Stimulated activated CD4-positive, alpha-beta T cell treated with anti-CD3 and anti-CD28 coated beads, Interleukin-15, amount 100 ng/mL, for 1 hour (primary cell): ENCODE measurements at places on chromosomes 1 and 21.

DNA sequence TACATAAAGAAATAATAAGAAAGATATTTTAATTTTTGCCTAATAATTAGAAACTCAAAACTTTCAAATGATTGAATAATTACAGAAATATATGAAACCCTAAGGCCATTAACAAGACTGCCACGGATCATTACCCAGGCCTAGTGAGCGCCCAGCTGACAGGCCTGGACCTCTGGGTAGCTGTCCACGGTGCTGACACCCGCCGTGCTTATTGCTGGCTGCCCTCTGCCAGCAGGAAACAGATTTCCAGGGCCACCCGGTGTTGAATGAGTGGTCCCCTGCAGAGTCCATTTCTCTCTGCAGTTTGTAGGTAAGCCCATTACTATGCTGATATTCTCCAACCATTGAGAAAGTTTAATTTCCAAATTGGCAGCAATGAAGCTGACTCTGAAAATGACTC, 254.4 kb upstream of the GJB5 start:
- no peak for DNase-seq

GRCh38 chr21:36470294-36470693, 9.6 kb downstream of the CLDN14 start:
- no peak for DNase-seq

GRCh38 chr21:28482657-28483056, 510.0 kb downstream of the LTN1 start:
- DNase-seq = no peak

GRCh38 chr21:32371913-32372314, 20.9 kb downstream of the URB1 start:
- DNase-seq = no peak

- no peak for DNase-seq
These were observed 47.1 kb downstream of the C8A start for GRCh38 chr1:56901716-56902115.

GRCh38 chr1:184176058-184176457, 124.5 kb downstream of the TSEN15 start:
- DNase-seq = no peak

DNA sequence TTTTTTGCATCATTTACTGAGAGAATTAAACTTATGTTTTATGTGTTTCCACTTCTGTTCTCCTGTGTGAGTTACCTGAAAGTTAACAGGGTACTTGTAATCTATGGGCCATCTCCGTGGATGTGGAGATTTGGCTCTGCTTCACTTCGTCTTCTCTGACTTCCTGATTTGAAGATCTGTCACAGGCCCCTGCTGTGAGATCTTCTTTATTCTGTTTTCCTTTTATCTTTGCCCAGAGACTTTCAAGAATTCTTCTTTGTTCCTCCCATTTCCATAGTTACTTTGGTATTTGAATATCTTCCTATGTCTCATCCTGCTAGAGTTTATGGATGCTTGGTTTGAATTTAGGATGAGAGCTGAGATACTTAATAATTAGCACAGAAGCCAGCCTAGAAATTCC, 35.4 kb upstream of the PKN2 start:
- DNase-seq = no peak

DNA sequence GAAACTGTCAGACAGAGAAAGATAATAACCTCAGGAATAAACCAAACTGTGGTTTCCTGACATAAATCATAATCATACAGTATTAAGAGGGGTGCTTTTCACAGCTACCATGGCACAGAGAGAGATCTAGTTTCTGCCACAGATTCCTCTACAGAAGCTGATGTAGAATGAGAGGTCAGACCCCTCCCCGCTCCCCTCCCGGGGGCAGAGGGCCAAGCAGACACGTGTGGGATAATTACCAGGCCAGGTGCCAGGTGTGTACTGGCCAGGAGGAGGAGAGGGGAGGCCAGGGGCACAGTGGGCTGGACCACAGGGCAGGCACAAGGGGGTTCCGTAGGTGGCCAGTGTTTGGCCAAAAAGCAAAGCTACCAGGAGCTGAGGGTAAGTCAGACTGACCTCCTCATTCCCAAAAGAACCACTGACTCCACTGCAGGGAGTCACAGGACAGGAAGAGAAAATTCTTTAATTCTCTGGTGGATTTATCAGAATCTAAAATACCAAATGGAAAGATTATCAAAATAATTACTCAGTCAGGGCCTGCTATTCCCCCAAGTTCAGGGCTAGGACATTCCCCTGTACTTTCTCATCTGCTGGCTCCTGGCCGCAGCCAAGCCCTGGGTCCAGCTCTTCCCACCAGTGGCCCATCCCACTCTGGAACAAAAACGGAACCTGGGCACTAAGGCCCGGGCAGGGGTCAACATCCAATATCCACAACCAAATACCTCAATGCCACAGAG, 30.0 kb downstream of the C2CD2 start:
- DNase-seq = no peak

- DNase-seq = no peak
These were observed 169.0 kb upstream of the AJAP1 start for GRCh38 chr1:4485398-4485797.

- DNase-seq = no peak
These were observed 14.2 kb downstream of the SMIM12 start for GRCh38 chr1:34845131-34845901.

GRCh38 chr1:183278739-183279591, 92.9 kb downstream of the LAMC2 start:
- DNase-seq = no peak

DNA sequence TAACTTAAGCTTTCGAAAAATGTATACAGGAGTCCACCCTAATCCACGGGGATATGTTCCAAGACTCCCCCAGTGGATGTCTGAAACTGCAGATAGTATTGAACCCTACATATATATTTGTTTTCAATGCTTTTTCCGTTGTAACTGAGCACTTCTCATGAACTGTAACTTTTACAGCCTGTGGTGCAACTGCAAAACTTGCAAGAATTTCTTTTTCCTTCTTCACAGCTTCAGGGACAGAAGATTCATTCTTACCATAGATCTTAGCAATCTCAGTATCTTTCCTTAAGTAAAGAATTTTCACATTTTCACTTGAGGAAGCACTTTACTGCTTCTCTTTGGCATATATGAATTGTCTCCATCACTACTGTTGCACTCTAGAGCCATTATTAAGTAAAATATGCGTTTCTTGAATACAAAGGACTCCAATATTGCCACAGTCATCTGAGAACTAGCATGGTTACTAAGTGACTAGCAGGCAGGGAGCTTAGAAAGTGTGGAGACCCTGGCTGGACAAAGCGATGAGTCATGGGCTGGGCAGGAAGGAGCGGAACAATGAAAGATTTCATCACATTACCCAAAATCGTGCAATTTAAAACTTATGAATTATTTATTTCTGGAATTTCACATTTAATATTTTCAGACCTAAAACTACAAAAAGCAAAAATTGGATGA, 14.1 kb downstream of the DPYD start:
- DNase-seq = no peak

- DNase-seq = no peak
These were observed 23.5 kb downstream of the GLIS1 start for GRCh38 chr1:53715478-53715877.
